Epithelial cell of proximal tubule (primary cell): ENCODE measurements at places on chromosomes 1 and 21. TPM values are rescaled to one million over a fixed set of nuclear protein-coding genes. Genes with fewer than 3 reads are reported as not detected.
A peak's percentile ranks its signal among the peaks of the same experiment; 100 is the strongest.

DNA sequence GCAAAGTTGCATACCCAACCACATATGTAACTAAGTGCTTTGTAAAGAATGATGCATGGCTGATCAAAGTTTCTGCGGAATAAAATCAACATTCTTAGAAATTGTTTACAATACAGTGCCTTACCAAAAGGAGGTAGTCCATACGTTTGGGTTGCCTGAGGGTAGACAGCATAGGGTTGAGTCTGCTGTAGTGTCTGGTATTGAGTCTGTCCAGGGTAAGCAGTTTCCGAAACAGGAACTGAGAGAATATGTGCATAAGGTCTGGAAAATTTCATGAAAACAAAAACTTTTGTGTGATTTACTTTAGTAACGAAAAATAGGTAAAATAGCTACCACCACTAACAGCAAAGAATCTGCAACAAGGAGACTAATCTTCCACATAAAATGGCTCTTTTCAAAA, 53.0 kb downstream of the EYA3 start:
- no peak for DNase-seq

- peak; percentile 10 for DNase-seq
These were observed 229.7 kb upstream of the CACYBP start for GRCh38 chr1:174769961-174770549.

- no peak for DNase-seq
These were observed 26.2 kb downstream of the DMAP1 start for GRCh38 chr1:44239331-44239960.

- no peak for DNase-seq
These were observed 134.0 kb downstream of the KIF26B start for GRCh38 chr1:245288796-245289195.

Gene HSPG2
- total RNA-seq, result 57.7 and 156 TPM in 2 replicates

DNA sequence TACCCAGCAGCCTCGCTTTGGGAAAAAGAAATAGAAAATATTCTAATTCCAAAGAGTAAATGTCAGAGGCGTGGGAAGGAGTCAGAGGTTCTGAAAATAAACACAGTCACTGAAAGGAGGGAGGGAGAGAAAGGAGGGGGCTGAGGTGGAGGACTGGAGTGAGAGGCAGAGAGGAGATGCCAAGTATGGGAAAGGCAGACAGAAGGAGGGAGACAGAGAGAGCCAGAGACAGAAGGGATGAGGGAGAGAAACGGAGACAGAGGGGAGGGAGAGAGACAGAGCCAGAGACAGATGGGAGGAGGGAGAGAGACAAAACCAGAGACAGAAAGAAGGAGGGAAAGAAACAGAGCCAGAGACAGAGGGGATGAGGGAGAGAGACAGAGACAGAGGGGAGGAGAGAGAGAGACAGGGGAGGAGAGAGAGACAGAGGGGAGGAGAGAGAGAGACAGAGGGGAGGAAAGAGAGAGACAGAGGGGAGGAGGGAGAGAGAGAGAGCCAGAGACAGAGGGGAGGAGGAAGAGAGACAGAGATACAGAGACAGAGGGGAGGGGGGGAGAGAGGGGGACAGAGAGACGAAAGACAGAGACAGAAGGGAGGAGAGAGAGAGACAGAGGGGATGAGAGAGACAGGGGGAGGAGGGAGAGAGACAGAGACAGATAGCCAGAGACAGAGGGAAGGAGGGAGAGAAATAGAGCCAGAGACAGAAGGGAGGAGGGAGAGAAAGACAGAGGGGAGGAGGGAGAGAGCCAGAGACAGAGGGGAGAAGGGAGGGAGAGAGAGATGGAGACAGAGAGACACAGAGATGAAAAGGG, 525.5 kb downstream of the MATN1 start:
- DNase-seq, result no peak

GRCh38 chr1:36349839-36350238, 26.4 kb upstream of the EVA1B start:
- no peak for DNase-seq

Gene OXCT2
- 12.4 and 15.0 TPM in 2 replicates for total RNA-seq

Gene JAM2
- total RNA-seq, result 0.12 and 0.14 TPM in 2 replicates

DNA sequence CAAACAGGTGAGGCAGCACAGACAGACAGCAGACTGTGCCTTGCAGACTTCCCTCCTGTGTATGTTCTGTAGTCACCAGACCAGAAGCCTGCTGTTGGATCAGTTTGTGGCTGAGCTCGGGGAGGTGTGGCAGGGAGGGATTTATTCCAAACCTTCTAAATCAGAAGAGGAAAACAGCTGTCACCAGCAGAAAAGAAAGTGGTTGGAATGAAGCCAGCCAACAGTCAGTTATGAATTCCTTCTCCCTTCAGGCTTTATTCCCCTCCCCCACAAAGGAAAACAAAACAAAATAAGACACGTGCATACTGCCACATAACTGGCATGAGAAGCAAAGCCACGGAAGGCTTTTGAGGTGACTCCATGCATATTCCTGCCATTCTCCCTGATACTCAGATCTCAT, 19.0 kb upstream of the PIGV start:
- no peak for DNase-seq

GRCh38 chr1:3320246-3321152, 134.0 kb upstream of the ARHGEF16 start:
- DNase-seq, result no peak

Gene SUSD4
- total RNA-seq, result 0.07 and 0.12 TPM in 2 replicates

- DNase-seq, result no peak
These were observed 106.5 kb upstream of the GADD45A start for GRCh38 chr1:67578397-67579020.

Gene ZSWIM5
- total RNA-seq, result 0.23 and 0.72 TPM in 2 replicates

GRCh38 chr1:78303620-78304019, 187.2 kb upstream of the PTGFR start:
- peak; percentile 87 for DNase-seq

Gene PYHIN1
- not detected in 2 replicates for total RNA-seq

DNA sequence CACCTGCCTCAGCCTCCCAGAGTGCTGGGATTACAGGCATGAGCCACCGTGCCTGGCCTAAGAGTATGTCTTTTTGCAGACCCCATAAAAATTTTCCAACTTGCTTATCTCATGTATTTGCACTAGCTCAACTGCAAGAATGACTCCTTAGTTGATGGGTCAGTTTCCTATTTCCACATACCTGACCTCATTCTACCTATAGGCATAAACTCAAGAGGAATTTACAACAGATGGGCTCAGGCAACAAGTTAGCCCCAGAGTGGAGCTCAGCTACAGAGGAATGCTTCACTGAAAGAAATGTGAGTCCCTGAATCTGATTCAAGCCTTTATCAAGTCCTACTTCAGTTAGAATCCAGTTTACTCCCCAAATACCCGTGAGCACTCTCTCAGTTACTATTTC, 5.3 kb upstream of the SLC37A1 start:
- no peak for DNase-seq

Gene GJA9
- total RNA-seq, result not detected in 2 replicates

- no peak for DNase-seq
These were observed 50.4 kb downstream of the SLC16A1 start for GRCh38 chr1:112905395-112906149.

- no peak for DNase-seq
These were observed 12.0 kb upstream of the SKI start for GRCh38 chr1:2215909-2216766.

Gene TNFRSF14
- 2.7 and 5.8 TPM in 2 replicates for total RNA-seq
